ENCODE measurements at places on chromosomes 12 and 14. TPM values are rescaled to one million over a fixed set of nuclear protein-coding genes. Genes with fewer than 3 reads are reported as not detected.
A peak's percentile ranks its signal among the peaks of the same experiment; 100 is the strongest.

GRCh38 chr12:121514184-121514742, 66.6 kb downstream of the KDM2B start:
- H3K4me1 ChIP-seq: peaks cover 9% of the 10 kb centered on the region
- H3K27ac ChIP-seq: peak overlapping the region; percentile 72
- no peak overlapping the region for H3K4me3 ChIP-seq
- H3K36me3 ChIP-seq: peaks cover 4% of the 10 kb centered on the region
- peak; percentile 9 for DNase-seq

DNA sequence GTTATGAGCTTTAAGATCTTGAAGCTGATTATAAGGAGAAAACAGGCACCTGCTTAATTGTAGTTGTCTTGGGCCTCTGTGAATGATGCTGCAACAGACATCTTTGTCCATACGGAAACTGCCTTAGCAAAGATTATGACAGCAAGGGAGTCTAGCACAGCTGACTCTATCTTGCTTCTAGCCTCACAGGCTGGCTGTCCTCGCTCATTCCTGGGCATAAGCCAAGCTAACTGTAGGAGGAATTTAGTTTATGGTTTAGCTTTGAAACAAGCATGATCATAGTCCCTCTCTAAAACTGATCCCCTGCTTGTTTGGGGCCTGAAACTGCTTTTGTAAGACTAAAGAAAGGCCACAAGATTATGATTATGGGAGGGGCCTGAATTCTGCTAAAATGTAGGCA, 74.3 kb upstream of the C14orf132 start:
- no peak overlapping the region for H3K27ac ChIP-seq
- no peaks in the 10 kb centered on the region for H3K4me1 ChIP-seq
- H3K4me3 ChIP-seq: no peak overlapping the region
- no peaks in the 10 kb centered on the region for H3K27me3 ChIP-seq

- no peaks in the 10 kb centered on the region for H3K4me1 ChIP-seq
- H3K27ac ChIP-seq: no peak overlapping the region
- no peak overlapping the region for H3K4me3 ChIP-seq
These were observed 30.6 kb upstream of the LIN7A start for GRCh38 chr12:80968326-80968725.

ENDOU gene
- total RNA-seq: not detected

Data from activated CD8-positive, alpha-beta T cell treated with anti-CD3 and anti-CD28 coated beads for 36 hours (primary cell).